GM20000 (cell line): ENCODE measurements at places on chromosomes 2 and 18.

GRCh38 chr2:222391743-222392285 lies 32.5 kb upstream of the SGPP2 start:
- DNase-seq = no peak

DNA sequence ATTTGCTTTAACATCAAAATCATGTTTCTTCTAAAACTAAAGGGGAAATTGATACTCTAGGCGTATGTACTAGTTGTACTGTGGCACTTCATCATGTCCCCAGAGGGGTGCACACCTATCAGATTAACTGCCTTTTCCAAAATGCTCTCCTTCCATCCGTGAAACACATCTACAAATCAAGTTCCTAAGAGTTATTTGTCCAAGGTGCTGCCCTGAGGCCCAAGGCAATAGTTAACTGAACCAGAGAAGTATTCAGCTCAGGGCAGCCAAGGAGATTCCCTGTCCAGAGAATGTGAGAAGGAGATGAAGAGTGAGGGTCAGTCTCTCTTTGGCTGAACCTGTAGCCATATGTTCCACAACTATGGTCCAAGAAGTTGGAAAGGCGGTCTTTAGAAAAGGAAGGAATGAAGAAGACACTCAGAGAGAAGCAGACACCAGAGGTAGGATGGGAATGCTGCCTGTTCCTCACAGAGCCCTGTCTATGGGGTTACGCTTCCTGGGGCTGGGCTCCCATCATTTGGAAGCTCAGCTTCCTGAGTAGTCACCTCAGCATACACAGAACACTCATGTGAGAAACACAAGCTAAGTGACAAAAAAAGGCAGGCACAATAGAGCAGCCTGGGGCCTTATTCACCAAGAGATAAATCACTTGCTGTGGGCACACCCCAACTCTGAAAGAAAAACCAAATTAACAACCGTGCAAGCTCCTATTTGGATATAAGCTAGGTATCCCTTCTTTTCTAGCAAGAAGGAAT lies 55.6 kb downstream of the ANKRD44 start:
- no peak for DNase-seq

- no peak for DNase-seq
Measured at GRCh38 chr18:13809531-13810255, 14.3 kb upstream of the MC5R start.

GRCh38 chr2:201452058-201452921 lies 750 bp downstream of the STRADB start:
- DNase-seq = no peak

GRCh38 chr2:28619213-28620196 lies 123.6 kb downstream of the PLB1 start:
- no peak for DNase-seq

DNA sequence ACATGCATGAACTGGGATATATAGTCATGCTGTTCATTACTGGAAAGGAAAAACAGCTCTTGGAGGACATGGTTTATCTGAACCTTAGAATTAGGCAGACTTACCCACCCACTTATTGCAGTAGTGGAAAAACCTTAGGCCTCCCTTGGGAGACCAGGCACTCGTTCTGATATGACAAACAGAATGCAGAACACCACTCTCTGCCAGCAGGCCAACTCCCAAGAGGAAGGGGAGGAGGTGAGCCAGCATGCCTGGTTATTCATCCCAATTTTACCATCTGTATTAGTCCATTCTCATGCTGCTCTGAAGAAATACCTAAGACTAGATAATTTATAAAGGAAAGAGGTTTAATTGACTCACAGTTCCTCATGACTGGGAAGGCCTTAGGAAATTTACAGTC lies 17.5 kb downstream of the C18orf63 start:
- DNase-seq = no peak

- no peak for DNase-seq
Measured at GRCh38 chr2:18482666-18483065, 77.8 kb downstream of the RDH14 start.

DNA sequence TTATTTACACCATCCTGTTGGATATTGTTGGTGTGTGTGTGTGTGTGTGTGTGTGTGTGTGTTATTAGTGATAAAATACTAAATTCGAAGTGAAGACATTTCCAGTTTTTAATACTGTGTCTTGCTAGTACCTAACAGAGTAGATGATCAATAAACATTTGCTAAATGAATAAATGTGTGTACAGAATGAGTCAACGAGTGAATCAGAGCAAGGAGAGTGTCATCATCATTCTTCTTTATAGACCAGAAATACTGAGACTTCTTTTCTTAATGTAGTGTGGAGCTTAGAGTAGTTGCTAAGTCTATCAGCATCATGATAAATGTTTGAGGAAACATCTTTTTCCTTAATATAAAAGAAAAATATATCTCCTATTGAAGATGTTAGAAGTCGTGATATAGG lies 169.7 kb upstream of the SATB2 start:
- DNase-seq = no peak

DNA sequence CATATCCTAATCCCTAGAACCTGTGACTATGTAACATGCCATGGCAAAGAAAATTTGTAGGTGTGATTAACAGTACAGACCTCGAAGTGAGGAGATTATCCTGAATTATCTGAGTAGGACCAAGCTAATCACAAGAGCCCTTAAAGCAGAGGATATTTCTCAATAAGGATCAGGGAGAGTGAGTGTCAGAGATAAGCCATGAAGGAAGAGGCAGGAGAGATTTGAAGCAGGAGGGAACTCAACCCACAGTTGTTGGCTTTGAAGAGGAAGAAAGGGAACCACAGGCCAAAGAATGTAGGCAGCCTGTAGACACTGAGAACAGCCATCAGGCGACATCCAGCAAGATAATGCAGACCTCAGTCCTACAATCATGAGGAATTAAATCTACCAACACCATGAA lies 229.3 kb downstream of the NBAS start:
- no peak for DNase-seq
